ENCODE measurements at places on chromosomes 11 and 22.

DNA sequence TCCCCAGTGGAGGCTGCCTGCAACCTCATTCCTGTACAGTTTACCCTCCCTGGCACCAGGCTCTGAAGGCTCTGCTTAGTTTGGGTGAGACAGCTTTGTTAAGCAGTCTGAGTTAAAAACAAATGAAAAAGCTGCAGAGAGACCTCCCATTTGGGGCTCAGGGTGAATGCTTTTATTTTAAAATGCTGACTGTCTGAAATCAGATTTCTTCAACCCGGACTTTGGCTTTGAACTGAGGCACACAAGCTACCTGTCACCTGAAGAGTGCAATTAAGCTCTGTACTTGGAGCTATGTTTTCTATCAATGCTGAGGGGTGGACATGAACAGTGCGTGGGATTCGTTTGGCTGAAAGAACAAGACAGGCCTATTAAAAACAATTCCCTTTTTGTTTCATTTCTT is 217.5 kb upstream of the SORL1-AS1 start:
- no peak for DNase-seq

DNA sequence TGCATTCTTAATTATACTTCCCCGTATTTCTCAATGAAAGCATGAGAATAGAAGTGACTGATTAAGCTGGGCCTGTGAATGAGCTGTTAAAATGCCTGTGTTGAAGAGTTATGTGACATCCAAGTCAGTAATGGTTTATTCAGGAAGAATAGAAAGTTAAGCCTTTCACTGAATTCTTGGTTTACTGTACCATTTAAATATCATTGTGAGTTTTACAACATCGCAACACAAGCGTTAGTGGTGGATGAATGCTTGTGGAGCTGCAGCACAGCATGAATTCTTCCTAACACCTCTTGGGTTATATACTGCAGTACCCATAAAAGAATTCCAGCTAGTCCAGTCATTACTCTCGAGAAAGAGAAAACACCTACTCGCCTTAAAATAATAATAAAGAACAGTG is 257.8 kb downstream of the JRKL start:
- no peak for DNase-seq

- no peak for DNase-seq
Observed at GRCh38 chr22:49206281-49206680, 621.4 kb downstream of the BRD1 start.

DNA sequence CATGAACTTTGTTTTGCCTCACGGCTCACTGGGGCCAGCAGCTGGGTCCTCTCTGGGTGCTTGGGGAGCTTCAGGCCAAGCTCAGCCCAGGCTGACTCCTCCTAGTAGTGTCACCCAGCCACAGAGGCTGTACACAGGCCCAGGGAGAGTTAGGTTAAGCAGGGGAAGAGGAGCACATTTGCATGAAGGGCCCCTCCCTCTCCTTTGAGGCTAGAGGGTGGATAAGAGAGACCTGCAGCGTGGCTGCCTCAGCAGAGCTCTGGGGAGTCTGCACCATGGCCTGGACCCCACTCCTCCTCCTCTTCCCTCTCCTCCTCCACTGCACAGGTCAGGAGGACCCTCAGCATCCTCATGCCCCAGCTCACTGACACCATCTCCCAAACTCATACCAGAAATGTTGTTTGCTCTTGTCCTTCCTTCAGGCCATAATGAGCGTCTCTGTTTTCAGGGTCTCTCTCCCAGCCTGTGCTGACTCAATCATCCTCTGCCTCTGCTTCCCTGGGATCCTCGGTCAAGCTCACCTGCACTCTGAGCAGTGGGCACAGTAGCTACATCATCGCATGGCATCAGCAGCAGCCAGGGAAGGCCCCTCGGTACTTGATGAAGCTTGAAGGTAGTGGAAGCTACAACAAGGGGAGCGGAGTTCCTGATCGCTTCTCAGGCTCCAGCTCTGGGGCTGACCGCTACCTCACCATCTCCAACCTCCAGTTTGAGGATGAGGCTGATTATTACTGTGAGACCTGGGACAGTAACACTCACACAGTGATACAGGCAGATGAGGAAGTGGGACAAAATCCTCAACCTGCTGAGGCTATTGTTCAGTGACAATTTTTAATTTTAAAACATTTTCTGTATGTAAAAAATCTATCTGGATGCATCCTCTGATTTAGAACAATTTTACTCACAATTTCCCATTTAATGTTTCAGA is 82.4 kb upstream of the VPREB1 start:
- no peak for DNase-seq

DNA sequence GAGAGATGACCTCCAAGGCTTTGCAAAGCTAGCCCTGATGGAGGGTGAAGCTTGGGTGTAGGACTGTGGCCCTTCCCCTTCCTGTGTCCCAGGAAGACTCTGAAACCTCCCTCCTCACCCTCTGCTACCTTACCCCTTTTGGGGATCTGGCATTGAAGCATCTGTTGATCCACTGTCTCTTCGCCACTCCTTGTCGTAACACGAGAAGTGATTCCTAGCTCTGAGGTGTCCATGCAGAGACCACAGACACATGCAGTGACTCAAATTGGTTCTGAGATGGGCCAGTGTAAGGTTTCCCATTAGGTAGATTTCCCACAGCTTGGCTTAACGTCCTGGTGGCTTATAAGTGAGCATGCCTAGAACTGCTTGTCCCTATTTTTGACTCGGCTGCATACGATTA is 101.4 kb downstream of the ZBTB16 start:
- no peak for DNase-seq

- DNase-seq = no peak
Observed at GRCh38 chr11:118016104-118016503, 29.9 kb downstream of the IL10RA start.

GRCh38 chr22:48827268-48827846 is 1000.3 kb downstream of the BRD1 start:
- no peak for DNase-seq

GRCh38 chr11:28268925-28269324 is 160.7 kb downstream of the METTL15 start:
- DNase-seq = no peak

DNA sequence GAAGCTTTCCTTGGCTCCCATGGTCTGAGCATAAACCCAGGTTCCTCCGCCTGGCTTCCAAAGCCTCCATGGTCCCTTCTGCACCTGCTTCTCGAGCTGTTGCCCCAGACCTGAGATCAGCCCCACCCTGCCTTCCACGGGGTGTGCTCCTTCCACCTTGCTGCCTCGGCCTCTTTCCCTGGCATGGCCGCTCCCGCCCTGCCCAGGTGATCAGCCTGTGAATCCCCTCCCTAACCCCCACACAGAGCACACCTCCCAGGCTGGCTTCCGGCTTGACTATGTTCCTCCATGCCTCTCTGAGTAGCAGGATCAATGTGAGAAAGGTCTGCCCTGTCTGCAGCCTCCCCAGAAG is 2.7 kb upstream of the PPP6R3 start:
- DNase-seq = no peak

DNA sequence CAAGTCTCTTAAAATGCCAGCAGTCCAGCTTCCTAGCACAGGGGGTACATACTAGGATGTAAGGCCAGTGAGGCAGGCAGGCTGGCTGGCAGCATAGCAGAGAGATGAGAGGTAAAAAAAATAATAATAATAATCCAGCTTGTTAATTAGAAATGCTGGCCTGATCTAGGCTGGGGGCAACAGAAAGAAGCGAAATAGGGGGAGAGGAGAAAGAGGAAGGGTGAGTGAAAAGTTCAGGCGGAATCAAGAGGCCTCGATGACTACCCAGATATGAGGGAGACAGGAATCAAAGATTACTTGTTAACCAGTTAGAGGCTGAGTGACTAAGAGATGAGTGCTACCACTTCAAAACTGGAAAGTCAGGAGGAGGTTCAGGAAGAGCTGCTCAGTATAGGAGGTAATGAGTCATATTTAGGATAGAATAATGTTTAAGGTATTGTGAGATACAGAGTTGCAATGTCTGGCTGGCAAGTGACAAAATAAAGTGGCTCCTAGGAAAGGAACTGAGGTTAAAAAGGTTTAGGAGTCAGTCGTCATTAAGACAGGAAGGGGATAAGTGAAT is 2.8 kb downstream of the ALKBH8 start:
- DNase-seq = no peak

- DNase-seq = no peak
Observed at GRCh38 chr11:96741068-96741467, 351.3 kb downstream of the JRKL start.

DNA sequence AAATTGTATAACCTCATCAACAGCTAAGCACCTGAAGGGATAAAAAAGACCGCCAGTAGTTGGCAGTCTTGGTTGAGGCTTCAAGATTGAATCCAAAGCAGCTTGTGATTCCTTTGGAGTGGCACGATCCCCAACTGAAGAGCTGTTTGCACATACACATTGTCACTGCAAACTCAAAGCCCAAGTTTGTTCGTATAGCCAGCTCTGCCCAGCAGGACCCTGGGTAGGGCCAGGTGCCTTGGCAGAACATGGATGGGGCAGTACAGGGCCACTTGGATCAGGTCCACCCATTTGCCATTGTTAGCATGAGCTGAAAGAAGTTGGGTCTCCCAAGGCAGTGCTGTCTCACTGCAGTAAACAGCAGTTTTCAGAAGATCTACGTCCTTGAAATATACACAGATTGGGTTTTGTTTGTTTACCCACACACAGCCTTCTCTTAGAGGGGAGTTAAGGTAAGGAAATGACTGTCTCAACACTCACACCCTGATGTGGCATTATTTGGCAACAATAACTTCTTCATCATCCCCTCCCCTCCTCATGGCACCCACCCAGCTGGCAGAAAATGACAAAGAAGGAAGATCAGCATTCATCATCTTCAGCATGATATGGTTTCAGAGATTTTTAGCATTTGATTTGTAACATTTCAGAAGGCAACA is 132.9 kb downstream of the COMMD9 start:
- DNase-seq = no peak

GRCh38 chr22:44991218-44991617 is 18.6 kb downstream of the PHF21B start:
- DNase-seq = no peak

- no peak for DNase-seq
Observed at GRCh38 chr11:44149651-44150050, 54.2 kb downstream of the EXT2 start.

DNA sequence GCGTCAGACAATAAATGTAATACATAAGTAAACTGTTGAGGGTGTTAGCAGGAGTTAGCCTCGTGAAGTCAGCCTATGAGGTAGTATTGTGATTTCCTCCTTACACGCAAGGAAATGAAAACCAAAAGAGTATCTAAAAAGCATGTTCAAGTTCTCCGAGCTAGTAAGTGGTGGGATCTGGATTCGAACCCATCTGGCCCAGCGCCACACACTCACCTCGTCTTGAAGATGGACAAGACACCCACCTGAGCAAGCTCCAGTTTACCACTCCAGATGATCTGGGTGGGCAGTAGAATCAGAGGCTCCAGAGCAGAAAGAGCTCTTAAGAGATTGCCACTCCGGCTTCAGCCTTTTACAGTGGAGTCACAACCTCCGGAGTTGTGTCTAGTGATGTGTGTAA is 140.3 kb downstream of the PKNOX2 start:
- no peak for DNase-seq

DNA sequence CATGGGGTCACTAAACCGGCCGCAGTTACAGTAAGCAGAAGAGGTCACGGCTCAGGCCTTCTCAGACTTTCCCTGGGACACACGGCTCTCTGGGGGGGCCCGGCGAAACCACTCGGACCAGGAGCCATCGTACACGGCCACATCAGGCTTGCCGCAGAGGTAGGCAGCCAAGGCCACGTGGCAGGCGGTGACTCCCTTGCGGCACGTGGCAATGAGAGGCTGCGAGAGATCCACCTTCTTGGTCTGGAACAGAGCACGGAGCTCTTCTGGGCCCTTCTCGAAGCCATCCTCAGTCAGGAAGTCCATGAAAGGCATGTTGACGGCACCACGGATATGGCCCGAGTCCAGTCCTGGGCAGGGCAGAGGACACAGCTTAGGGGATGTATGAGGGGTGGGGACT is 8.3 kb downstream of the TST start:
- DNase-seq = no peak

- no peak for DNase-seq
Observed at GRCh38 chr11:120208777-120209176, 2.1 kb upstream of the OAF start.

- DNase-seq = no peak
Observed at GRCh38 chr11:87185228-87185627, 147.5 kb downstream of the TMEM135 start.

- no peak for DNase-seq
Observed at GRCh38 chr11:119975561-119976152, 162.3 kb downstream of the TRIM29 start.

DNA sequence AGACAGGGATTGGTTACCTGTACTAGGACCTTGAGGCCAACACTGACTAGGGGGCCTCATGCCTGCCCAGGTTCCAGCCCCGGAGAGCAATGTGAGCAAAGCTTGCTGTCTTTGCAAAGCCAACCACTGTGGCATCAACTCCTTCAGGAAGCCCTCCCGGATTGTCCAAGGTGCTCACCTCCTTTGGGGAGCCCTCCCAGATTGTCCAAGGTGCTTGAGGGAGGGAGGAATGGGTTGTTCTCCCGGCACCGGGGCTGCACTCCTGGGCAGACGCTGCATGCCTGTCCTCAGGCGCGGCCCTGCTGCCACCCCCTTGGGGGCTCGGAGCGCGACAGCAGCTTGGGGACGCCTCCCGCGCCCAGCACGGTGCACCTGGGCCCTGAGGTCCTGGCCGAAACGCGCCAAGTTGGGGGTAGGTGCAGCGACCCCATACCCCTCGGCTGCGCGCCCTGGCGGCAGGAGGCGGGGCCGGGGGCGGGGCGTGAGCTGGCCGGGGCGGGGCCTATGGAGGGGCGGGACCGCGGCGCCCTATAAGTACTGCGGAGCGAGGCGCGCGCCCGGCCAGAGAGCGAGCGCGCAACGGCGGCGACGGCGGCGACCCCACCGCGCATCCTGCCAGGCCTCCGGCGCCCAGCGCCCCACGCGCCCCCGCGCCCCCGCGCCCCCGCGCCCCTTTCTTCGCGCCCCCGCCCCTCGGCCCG is at the start of gene CD81:
CD81 (plus strand) TSS at position 560 of the 701 bp plus-strand sequence. CDS start 240 bp downstream, outside the sequence.
- no peak for DNase-seq

GRCh38 chr11:111939836-111940604 is 2.9 kb downstream of the DIXDC1 start:
- DNase-seq = no peak

GRCh38 chr11:112961146-112961668 is at the start of gene NCAM1:
TSS of gene NCAM1 (plus strand) at chr11:112961420.
- DNase-seq = peak; percentile 11

All from LNCaP clone FGC (cell line).